GM06990 (cell line): ENCODE measurements at places on chromosomes 3 and 15.

GRCh38 chr3:150106740-150107428 lies 136.2 kb upstream of the PFN2 start:
- no peak for DNase-seq

DNA sequence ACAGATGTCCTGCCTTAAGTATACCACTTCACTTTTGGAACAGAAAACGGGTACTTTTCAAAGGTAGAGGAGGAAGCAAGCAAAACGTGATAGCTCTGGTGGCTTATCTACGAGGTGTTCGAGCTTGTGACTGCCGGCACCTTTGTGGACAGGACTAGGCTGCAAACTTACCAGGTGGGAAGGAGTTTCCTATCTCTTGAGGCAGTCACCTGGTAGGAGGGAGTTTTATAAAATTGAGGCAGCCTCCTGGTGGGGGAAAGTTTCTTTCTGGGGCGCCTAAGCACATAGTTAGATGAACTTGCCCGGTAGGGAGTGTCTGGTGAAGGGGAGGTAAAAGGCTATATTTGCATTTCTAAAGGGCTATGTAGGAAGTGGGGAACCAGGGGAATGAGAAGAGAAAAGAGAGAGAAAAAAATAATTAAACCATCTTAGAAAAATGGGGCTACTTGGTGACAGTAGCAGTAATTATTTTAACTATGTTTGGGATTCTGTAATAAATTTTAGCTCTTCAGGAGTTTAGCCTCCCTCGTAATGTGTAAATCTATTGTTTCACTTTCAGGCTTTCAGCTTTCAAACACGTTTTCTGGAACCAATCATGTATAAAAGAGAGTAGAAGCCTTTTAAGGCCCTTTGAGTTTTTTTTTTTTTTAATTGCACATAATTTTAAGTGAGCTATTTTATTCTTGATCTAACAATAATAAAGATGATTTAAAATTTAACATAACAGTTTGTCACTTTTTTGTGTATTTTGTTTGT lies 131.0 kb downstream of the IL5RA start:
- DNase-seq, result no peak

DNA sequence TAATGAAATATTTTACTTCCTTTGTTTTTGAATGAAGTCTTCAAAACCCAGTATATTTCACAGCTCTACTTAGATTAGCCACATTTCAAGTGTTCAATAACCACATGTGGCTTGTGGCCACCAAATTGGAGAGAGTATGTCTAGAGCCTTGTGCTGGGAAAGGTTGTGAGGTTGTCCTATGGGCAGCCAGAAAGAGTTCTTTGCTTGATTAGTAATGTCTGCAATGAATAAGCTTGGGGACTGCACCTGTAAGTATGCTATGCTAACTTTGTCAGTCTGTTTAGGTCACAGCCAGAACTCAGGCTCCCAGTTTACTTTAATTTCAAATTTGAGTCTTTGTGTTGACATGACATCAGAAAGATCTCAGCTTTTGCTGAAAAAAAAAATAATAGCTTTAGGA lies 294.9 kb upstream of the SOX14 start:
- no peak for DNase-seq

DNA sequence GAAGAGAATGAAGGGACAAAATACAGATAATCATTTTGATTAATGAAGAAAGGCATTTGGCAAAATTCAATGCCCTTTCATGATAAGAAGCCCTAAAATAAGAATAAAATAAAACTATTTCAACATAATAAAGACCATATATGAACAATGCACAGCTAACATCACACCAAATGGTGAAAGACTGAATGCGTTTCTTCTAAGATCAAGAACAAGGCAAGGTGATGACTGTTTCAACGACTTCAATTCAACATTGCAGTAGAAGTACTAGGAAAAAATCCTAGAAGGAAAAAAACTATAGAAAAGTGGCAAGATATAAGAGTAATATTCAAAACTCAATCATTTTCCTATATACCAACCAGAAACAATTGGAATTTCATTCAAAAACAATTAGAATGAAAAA lies 280.1 kb upstream of the GRM7 start:
- no peak for DNase-seq

- DNase-seq, result no peak
Observed at GRCh38 chr15:73822998-73823397, 50.4 kb upstream of the TBC1D21 start.

DNA sequence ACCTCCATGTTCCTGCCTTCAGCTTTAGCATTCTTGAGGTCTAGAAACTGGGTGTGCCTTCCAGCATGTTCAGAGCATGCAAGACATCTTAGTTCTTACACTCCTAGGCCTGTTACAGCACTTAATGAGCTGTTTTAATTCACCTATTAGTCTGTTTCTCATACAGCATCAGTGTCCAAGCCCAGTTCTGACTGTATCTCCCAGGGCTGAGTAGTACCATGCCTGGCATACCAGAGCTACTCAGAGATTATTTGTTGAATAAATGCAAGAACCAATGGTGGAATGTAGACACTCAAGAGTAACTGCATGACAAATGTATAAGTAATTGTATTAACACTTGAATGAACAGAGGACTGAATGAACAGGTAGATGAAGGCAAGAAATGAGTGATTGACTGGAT lies 61.8 kb upstream of the SCN5A start:
- no peak for DNase-seq

DNA sequence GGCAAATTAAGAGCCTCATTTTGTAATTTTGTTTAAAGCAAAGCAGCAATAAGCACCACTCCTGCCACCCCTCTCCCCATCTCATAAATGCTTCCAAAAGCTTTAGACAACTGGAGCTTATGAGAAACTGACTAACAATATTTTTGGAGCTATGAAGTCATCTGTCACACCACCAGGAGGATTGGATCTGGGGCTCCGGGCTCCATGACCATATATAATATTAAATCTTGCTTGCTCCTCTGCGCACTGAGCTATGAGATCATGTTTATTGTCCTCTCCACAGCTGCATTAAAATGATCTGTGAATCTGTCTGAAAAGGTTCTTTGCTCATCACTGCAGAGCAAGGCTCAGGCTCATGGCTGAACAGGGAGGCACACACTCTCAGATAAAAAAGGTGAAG lies 323.7 kb downstream of the ZNF621 start:
- DNase-seq, result no peak

DNA sequence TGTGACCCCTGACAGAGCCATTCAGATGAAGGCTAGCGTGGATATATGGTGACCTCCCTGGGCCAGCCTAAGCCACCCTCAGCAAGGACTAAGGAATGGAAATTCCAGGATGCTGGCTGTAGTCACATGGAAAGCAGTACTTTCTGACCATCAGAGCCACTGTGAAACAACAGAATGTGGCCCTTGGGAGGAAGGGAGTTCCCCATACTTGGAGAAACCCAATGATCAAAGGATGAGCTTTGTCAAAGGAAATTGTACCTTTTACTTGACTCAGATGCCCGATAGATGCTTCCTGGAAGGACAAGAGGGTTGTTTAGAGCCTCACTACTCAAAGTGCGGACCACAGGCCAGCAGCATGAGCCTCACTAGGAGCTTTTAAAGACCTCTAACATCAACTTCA lies 484.5 kb upstream of the PROK2 start:
- no peak for DNase-seq

DNA sequence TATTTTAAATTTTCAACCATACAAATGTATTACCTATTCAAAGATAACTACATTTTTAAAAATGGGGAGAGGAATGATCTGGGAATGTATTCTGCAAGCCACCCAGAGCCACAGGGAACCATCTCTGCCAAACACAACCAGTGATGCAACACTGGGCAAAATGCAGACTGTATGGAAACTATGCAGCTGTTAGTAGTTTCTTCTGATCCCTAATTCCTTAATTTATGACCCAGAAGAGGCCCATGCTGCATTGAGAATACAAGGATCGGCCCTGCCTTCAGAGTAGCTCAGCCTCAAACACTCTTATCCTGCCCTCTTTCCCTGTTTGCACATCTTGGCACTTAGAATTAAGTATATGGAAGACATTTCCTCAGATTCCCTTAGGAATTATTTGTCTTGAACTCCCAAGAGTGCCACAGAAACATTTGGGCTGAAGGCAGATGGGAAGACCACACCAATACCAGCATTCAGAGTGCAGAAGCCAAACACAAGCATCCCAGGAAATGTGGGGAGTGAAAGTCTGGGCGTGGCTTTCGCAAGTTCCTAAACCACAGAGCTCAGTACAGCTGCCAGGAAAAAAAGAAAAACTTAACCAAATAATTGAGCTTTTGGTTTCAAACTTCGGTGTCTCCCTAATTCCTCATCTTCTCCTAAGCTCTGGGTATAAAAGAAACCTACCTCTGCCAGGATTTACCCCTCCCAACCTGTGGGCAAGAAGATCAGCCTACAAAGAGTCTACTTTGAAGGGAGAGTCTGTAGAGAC lies 5.3 kb downstream of the SNUPN start:
- DNase-seq, result no peak

- no peak for DNase-seq
Observed at GRCh38 chr3:51657234-51657633, 13.8 kb upstream of the TEX264 start.

DNA sequence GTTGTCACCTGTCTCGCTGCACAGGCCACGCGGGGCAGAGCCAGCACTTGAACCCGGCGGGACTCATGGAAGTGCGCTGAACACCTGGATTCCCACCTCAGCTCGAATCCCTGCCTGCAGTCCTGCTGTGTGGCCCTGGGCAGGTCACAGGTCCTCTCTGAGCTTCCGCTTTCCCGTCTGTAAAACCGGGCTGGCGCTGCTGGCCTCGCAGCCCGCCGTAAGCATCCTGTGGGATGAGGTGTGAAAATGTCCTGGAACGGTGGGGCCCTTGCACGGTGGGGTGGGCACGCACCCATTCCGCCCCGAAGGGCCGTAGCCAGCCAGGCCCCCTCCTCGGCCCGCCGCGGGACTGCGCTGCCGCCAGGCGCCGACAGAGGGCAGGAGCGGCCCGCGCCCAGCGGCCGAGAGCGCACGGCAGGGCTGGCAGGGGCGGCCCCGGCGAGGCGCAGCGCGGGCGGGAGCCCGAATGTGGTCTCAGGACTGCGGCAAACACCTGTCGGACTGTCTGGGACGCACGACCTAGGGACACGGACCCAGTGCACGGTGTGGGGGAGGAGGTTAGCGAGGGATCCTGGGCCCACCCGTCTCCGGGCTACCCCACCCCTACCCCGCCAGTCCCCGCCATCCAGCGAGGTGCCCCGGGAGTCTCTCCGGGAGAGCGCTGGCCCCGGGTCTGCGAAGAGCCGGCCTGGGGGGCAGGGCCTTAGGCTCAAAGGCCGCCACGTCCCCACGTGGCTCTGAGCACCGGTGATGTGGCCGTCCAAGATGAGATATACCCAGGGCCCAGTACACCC lies 40.4 kb downstream of the DNAJB8 start:
- peak; percentile 63 for DNase-seq

- no peak for DNase-seq
Observed at GRCh38 chr3:73680391-73681095, 55.8 kb upstream of the PDZRN3 start.

GRCh38 chr3:126300001-126300760 lies 57.0 kb downstream of the KLF15 start:
- DNase-seq, result no peak

- no peak for DNase-seq
Observed at GRCh38 chr15:57532731-57533447, 58.8 kb upstream of the MYZAP start.

DNA sequence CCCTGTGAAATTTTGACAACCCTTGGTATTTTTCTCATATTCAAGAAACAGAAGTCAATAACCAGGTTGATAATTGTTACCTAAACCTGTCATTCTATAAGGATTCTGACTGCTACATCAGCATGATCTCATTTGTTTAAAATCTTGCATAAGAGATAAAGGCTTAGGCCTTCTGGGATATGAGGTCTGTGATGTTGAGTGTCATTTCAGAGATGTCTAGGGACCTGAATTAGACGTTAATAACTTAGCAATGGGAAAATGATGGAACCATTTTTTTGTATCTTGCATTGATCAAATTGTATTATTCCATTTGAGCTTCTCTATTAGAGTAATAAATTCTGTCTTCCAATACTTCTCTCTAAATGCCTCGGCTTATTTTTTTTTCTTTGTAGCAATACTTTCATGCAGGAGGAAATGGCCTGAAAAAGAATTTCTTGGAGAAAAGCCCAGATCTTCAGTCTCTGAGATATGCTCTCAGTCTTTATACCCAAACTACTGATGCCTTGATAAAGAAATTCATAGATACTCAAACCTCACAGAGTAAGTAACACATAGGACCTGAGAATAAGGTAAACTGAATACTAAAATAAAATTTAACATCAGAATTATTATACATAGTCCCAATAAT lies 589.3 kb downstream of the UNC13C start:
- DNase-seq, result no peak

- DNase-seq, result no peak
Observed at GRCh38 chr3:111335512-111336303, 206.3 kb upstream of the CD96 start.

DNA sequence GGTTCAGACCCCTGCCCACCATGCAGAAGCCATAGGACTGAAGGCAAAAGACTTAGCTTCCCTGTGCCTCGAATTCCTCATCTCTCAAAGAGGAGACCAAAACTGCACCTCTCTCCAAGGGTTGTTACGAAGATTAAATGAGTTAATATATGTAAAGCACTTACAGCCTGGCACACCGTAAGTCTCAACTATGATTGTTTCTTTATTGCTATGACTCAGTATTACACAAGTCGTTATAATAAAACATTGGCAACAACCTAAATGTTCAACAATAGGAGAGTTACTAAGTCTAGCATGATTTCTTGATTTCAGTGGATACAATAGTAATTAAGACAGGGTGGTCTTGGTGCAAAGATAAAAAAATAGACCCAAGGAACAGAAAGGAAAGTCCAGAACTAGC lies 19.6 kb upstream of the FGD5 start:
- DNase-seq, result no peak

- no peak for DNase-seq
Observed at GRCh38 chr3:135853981-135854380, 111.5 kb upstream of the PPP2R3A start.

DNA sequence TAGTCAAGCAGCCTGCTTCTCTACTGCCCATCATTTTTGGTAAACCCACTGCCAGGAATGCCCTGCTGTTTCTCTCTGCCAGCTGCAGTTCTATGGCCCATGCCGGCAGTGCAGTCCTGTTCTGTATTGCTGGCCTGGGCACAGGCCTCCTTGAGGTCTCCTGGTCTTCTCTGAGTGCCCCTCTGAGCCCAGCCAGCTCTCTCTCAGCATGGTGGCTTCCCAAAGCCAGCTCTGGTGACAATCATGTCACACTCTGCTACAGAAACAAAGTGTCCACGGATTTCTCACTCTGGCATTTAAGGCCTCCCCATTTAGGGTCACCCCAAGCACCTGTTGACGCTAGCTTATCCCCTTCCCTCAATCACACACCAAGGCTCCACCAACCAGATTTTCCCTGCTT lies 24.5 kb downstream of the SRPRB start:
- no peak for DNase-seq

GRCh38 chr3:45537970-45538640 lies 56.4 kb upstream of the LIMD1 start:
- no peak for DNase-seq

DNA sequence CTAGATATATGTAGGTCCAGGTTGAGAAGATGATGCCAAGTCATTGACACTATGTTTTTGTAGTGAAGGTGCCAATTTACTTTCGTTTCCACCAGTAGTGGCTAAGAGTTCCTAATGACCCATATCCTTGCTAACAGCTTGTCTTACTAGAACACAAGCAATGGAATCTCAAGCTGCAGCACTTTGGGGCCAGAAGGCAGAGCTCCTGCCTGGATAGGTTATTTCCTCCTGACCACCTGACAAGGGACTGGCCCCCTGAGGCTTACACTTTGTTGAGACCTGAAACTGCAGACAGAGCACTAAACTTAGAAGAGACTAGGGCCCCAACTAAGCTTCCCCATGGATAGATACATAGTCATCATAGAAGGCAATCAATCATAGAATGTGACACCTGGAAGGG lies 11.7 kb downstream of the ONECUT1 start:
- no peak for DNase-seq
